ENCODE measurements at places on chromosomes 6 and 20. TPM values are rescaled to one million over a fixed set of nuclear protein-coding genes. Genes with fewer than 3 reads are reported as not detected.

Gene ABHD16B
- not detected for polyA plus RNA-seq

Gene ZNF341
- 5.0 TPM for polyA plus RNA-seq

Gene SLC52A3
- 3.4 TPM for polyA plus RNA-seq

Gene CEBPB
- 4.1 TPM for polyA plus RNA-seq

Gene ZC2HC1B
- not detected for polyA plus RNA-seq

Gene SALL4
- 4.0 TPM for polyA plus RNA-seq

Gene IYD
- polyA plus RNA-seq = 4.3 TPM

Gene TFAP2C
- 0.92 TPM for polyA plus RNA-seq

Gene OPRM1
- 0.09 TPM for polyA plus RNA-seq

Gene FAM83B
- 11.6 TPM for polyA plus RNA-seq

Gene SRC
- polyA plus RNA-seq = 48.4 TPM

Gene COL12A1
- polyA plus RNA-seq = 76.7 TPM

Gene SLC22A3
- 5.1 TPM for polyA plus RNA-seq
